ENCODE measurements at places on chromosomes 4 and X.

DNA sequence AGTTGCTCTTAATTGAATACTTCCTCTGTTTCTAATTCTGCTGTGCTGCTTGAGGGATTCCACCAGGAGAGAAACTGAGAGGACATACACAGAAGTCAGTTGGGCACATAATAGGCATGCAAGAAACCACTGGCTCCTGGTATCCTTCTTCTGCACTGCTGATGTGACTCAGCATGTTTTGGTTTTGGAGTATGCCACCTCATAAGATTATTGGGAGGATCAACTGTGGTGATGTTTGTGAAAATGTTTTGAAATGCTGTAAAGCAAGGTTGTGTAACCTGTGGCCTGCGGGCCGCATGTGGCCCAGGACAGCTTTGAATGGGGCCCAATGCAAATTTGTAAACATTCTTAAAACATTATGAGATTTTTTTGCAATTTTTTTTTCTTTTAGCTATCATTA, 119.6 kb downstream of the GATB start:
- no peak for DNase-seq

- DNase-seq: no peak
These were observed 43.1 kb upstream of the MXD4 start for GRCh38 chr4:2304877-2305561.

DNA sequence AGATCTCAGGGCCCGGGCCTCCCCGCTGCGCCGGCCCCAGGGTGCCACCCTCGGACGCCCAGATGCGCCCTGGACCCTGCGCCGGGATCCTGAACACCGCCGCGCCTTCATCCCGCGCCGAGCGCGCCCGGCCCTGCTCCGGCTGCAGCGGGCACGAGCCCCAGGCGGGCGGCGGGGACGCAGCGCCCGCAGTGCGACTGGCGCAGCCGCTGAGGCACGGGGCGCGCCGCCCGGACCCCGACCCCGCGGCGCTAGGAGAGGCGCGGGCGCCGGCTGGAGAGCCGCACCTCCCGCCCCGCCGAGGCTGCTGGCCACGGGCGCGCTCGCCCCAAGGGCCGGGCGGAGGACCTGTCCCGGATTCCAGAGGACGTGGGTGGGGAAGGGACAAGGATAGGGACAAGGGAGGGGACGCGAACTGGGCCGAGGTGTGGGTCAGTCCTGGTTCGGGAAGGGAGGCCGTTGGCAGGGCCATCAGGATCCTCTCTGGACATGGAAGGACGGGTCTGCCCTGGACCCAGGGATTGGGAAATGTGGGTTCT, 1.1 kb downstream of the ZFYVE28 start:
- no peak for DNase-seq

DNA sequence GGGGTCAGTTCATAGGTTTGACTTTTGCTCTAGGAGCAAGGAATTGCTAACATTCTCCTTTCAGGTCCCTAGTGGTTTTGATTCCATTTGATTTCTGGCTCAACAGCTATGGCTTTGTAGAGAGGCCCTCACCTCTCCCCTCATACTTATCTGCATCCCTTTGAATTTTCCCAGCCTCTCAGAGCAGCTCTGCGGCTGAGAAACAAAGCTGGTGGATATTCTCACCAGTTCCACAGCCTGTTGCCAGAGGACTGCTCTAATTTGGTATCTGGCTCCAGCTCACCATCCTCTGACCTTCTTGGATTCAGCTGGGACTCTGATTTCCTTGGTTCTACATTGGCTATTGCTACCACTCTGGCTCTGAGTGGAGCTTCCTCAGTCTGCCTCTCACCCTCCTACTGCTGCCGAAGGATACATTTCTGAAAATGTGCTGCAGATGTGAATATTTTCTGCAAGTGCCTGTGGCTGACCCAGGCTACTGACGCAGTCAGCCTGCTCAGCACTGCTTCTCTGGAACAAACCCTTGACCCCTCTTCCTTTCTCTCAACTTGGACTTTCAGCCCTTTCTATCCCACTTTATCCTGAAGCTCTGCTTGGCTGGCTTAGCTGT, 110.9 kb upstream of the ENPEP start:
- no peak for DNase-seq

DNA sequence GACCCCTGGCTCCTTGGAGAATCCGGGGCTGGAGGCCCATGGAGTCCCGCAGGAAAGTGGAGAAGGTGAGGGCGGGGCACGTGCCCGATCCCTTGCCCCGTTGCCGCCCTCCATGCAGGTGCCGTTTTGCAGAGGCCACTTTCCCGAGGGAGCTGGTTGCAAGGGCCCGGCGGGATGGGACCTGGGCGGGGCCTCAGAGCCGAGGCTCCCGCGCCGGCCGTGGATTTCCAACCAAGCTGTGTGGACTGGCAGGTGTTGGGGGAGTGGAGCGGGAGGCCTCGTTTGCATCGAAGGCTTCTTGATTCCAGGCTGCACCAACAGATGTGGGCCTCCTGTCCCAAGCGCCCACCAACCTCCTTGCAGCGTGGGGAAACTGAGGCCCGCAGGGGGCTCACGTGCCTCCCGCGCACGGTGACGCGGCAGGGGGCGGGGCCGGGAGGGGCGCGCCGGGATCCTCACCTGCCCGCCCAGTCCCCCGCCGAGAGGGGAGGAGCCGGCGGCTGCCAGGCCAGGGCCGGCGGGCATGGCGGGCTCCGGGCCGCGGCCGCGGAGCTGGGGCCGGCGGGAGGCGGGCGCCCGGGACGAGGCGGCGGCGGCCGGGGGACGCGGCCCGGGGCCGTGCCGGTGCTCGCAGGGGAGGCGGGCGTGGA, 24.9 kb downstream of the SH3BP2 start:
- DNase-seq: no peak

DNA sequence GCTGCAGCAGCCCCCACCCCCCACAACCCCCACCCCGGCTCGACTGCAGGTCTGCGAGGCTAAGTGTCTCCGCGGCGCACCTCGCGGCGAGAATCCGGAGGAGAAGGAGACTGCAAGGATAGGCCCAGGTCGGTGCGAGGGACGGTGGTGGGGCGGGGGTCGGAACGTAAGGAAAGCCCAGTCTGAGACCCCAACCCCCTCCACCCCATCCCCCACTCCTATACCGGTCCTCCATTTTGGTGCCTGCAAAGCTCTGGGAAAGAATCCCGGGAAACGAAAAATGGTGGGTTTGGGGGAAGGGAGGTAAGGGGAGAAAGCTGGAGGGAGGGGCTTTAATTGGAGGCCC, 614 bp downstream of the BEX3 start:
- no peak for DNase-seq
